Endothelial cell of umbilical vein (primary cell): ENCODE measurements at places on chromosomes 13 and 19.

- H3K4me1 ChIP-seq: peaks cover 4% of the 10 kb centered on the region
- no peak overlapping the region for H3K4me3 ChIP-seq
- no peaks in the 10 kb centered on the region for H3K27me3 ChIP-seq
- no peaks in the 10 kb centered on the region for H3K36me3 ChIP-seq
- no peak overlapping the region for H3K27ac ChIP-seq
Observed at GRCh38 chr19:9782338-9782737, 13.8 kb upstream of the ZNF846 start.

DNA sequence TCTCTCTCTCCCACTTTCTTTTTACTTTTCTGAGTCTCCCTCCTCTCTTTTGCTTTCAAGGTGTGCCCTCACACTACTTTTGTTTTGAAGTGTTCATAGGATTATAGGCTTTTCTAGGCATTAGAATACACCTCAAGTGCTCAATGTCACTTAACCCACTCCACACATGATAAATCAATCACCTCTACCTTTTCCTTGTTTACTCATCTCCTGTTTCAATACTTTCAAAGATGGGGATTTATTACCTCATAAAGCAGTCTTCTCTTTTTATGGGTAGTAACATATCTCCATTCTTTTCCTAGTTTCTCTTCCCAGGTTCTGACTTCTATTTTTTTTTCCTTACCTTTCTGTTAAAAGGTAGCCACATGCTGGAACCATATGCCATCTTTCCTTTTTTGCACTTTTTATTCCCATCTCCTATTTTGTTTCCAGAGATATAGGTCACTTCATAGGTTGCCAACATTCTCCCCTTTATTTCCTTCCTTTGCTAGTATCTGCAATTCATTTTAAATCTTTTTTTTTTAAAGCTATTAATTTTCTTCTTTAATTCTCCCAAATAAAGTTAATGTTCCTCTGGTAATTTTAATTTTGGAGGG, 137.6 kb upstream of the SLC10A2 start:
- no peak overlapping the region for H3K4me3 ChIP-seq
- no peaks in the 10 kb centered on the region for H3K27me3 ChIP-seq
- no peak overlapping the region for H3K27ac ChIP-seq
- no peak for DNase-seq
- no peaks in the 10 kb centered on the region for H3K36me3 ChIP-seq
- H3K4me1 ChIP-seq: no peaks in the 10 kb centered on the region

- DNase-seq: no peak
- no peaks in the 10 kb centered on the region for H3K36me3 ChIP-seq
- peaks cover 14% of the 10 kb centered on the region for H3K4me1 ChIP-seq
- H3K27ac ChIP-seq: no peak overlapping the region
Observed at GRCh38 chr13:31798189-31798588, 58.9 kb downstream of the RXFP2 start.

DNA sequence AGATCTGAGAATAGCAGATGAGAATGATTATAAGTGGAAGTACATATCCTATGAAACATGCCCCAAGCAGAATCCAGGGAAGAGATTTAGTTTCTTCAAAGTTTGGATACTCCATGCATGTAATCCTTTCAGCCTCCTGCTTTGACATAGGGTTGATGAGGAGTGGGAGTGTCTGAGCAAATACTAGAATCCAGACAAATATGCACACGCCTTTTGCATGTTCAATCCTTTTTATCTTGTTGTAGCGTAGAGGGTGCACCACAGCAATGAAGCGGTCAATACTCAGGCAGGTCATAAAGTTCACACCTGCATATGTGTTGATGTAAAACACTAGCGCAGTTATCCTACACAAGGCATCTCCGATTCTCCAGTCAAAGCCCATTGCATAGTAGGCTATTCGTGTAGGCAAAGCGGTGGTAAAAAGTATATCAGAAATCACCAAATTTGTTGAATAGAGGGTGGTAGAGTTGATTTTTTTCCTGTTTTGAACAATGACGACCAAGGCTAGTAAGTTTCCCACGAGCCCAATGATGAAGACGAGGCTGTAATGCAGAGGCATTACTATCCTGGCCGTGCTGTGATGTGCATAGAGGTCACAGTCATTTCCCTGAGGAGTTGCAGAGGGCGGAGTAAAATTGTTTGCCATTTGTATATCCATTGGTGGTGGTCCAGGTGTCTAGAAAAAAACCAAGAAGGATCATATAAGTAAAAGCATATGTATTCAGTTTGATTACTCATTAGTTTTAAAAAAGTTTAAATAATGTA, 11.5 kb downstream of the GPR183 start:
- no peak overlapping the region for H3K4me3 ChIP-seq
- no peak overlapping the region for H3K27ac ChIP-seq
- H3K27me3 ChIP-seq: no peaks in the 10 kb centered on the region

DNA sequence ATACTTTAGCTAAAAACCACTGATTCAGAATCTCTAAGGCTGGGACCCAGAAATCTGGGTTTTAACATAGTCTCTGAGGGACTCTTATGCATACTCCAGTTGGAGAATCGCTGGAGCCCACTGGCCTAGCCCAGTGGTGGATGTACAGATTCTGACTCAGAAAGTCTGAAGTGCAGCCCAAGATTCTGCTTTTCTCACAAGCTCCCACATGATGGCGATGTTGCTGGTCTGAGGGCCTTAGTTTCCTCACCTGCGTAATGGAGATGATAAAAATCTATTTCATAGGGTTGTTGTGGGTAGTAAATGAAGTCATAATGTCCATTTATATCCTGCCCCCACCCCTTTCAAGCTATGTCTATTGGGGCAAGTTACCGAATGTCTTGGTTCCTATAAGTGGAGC, 7.7 kb upstream of the CDADC1 start:
- H3K4me1 ChIP-seq: no peaks in the 10 kb centered on the region
- no peak overlapping the region for H3K4me3 ChIP-seq
- DNase-seq: peak; percentile 41
- H3K36me3 ChIP-seq: no peaks in the 10 kb centered on the region
- H3K27me3 ChIP-seq: no peaks in the 10 kb centered on the region

- H3K27me3 ChIP-seq: peaks cover 2% of the 10 kb centered on the region
- no peaks in the 10 kb centered on the region for H3K36me3 ChIP-seq
- no peak overlapping the region for H3K4me3 ChIP-seq
- DNase-seq: no peak
- H3K4me1 ChIP-seq: no peaks in the 10 kb centered on the region
- no peak overlapping the region for H3K27ac ChIP-seq
Observed at GRCh38 chr19:47973529-47973928, 18.4 kb downstream of the BSPH1 start.
